ENCODE measurements at places on chromosomes 5 and 9.

DNA sequence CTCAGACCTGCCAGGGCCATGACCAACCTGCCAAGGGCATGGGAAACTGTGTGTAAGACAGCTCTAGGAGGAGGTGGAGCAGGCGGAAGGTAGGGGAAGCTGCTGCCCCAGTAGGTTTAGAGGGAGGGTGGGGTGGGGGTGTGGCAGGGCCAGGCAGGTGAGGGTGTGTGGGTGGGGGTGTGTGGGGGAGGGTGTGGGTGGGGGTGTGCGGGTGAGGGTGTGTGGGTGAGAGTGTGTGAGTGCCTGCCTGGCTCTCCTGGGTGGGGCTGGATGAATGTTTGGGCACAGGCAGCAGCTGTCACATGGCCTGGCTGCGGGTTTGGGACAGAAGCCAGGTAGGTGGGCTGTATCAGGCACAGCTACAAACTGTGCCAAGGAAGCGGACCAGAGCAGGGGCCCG is 8.8 kb upstream of the N4BP3 start:
- DNase-seq, result no peak

DNA sequence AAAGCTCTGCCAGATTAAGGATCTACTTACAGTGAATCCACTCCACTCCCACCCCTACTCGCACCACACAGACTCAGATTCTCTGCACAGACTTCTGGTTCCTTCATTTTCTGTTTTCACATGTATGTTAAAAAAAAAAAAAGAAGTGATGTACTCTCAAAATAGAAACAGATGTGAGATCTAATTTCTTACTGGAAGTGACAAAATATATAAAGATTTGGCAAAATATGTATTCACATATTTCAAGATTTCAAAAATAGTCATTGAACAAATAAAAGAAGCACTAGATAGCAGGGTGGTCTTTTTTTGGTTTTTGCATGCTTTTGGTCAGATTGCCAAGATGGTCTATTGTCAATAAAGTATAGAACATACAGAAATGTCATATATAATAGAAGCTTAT is 379.2 kb downstream of the TMEM167A start:
- DNase-seq, result no peak

DNA sequence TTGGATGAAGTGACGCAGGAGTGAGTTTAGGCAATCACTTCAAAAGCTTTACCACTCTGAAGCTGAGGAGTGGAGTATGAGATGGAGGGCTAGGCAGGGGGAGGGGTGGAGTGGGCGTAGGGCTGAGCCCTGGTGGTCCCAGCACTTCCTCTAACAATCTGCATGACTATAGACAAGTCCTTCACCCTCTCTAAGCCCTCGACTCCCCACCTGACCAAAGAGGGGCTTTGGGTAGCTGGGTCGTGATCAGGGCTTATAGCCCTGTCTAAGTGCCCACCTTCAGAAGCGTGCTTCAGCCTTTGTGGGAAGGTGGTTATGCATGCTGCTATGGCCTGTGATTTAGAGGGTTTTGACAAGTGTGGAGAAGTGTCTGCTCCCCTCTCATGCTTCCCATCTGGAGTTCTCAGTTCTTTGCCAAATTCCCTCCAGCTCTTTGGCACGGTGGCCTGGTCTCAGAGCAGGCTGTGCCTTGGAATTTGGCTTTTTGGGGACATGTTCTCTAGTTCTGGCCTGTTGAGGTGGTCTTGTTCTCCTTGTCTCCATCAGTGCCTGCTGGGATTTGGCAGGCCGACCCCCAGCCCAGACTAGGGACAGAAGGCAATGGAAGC is 53.0 kb downstream of the ACTBL2 start:
- no peak for DNase-seq

DNA sequence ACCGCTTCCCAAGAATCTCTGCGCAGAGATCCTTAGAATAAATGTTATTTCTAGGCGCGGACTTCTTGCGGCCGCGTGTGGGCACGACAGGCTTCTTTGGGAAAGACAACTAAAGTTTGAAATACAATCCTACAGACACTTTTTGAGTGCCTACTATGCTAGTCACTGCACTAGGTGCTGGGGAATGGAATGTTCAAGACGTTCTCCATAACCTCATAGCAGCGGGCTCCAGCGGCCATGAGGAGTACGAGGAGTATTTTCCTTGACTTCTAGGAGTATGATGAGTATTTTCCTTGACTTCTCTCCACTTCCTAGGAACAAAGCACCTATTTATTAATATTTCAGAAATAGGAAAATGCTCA is 636 bp upstream of the PWWP2A start:
- no peak for DNase-seq

DNA sequence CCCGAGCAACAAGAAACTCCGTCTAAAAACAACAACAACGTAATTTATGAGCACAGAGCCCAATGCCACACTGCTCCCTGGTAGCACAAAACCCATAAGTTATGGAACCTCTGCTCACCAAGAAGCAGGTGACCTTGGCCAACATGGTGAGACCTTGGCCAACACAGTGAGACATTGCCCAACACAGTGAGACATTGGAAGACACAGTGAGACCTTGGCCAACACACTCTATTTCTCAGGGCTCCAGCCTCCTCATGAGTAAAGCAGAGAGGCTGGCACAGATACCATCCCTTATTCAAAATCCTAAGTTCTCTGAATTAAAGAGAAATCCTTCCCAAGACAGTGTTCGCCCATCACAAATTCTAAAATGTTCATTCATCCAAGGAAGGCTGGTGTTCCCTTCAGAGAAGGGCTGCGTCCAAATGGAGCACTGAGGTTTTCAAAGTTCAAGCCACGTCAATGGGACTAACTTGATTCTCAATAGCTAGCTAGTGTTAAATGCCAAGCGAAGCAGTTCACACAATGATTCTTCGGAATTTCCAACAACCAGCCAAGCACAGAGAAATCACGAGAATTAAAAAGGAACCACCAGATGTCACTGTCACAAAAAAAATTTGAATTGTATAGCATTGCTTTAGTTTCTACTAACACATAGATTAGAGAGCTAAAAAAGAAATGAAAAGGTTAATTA is 29.5 kb downstream of the TTC39B start:
- no peak for DNase-seq

GRCh38 chr9:105148328-105149006 is 96.0 kb upstream of the SLC44A1 start:
- no peak for DNase-seq

DNA sequence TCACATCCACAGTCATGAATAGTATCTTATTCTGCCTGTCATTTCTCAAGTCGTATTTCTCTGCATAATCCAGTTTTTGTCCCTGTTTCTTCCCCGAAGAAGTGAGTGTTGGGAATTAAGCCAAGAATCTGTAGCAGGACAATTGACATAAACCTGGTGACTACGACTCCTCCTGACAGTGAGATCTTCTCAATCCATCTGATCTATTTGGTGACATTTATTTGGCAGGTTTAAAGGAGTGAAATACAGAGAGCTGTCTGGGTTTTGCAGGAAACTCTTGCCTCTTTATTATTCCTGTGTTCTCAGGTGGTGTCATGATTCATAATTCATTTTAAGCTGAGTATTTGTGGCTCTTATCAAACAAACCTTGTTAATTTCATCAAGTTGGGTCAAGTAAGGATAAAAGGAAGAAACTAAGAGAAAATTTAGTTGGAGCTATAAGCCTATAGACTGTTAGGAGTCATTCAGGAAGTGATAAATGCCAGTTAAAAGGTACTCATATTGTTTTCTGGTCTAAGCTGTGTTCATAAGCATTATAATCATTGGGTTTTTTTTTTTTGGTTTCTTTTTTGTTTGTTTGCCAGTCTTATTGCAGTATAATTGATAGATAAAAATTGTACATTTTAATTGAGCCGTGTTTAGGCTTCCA is 95.9 kb upstream of the PCSK1 start:
- peak; percentile 32 for DNase-seq

GRCh38 chr5:32089146-32090000 is 84.7 kb downstream of the GOLPH3 start:
- DNase-seq, result no peak

- no peak for DNase-seq
Observed at GRCh38 chr5:121424976-121425375, 426.7 kb upstream of the FTMT start.

DNA sequence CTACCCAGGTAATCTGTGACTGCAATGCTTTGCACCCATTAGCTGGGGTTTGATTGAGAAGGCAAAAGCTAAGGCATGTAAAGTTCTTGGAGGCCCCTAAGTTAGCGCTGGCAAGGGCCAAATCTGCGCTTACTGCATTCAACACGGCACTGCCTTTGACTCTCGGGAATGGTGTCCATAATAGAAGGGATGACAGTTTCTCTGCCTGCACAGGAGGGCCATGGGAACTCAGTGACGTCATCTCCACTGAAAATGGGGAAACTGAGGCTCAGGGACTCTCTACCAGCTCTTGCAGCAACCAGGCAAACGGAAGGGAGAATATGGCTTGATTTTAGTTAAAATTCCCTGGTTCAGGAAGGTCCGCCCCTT is 487 bp downstream of the SPATA24 start:
- DNase-seq, result no peak

Measured in NCI-H2029 (cell line).